ENCODE measurements at places on chromosomes 6 and 20.

DNA sequence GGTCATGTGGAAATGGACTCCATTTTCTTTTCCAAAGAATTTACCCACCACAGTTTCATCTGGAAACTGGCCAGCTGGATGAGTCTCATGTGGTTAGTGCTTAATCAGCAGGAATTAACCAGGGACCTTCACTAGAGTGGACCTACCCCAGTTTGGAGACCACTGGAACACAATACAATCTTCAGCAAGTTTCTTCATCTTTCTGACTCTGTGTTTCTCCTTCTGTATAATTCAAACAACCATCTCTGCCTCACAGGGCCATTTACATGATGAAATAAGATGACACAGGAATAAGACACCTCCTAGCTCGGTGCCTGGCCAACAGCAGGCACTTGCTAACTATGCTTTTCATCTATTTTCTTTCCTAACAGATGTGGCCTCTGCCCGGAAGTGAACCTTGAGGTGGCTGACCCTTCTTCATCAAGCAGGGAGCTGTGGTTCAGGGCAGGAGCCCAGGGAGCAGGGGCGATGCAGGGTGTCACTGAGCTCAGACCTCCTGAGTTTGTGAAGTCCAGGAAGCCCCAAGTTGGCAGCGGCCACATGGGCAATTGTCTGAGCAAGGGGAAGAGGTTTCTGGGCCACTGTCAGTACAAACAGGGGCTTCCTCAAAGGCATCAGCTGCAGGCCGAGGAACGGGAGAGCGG, 98.8 kb downstream of the SOD2 start:
- no peak for DNase-seq
- no peak overlapping the region for H3K4me3 ChIP-seq
- H3K27ac ChIP-seq, result no peak overlapping the region
- no peaks in the 10 kb centered on the region for H3K27me3 ChIP-seq
- H3K4me1 ChIP-seq, result no peaks in the 10 kb centered on the region
- H3K36me3 ChIP-seq, result no peaks in the 10 kb centered on the region

- no peak overlapping the region for H3K4me3 ChIP-seq
- no peaks in the 10 kb centered on the region for H3K36me3 ChIP-seq
- H3K4me1 ChIP-seq, result no peaks in the 10 kb centered on the region
- DNase-seq, result no peak
- no peaks in the 10 kb centered on the region for H3K27me3 ChIP-seq
These were observed 9.3 kb downstream of the ZBTB46 start for GRCh38 chr20:63821811-63822210.

GRCh38 chr20:47216819-47217410, 139.6 kb downstream of the ZMYND8 start:
- no peaks in the 10 kb centered on the region for H3K4me1 ChIP-seq
- no peak for DNase-seq
- peaks cover 54% of the 10 kb centered on the region for H3K36me3 ChIP-seq
- no peak overlapping the region for H3K4me3 ChIP-seq
- no peaks in the 10 kb centered on the region for H3K27me3 ChIP-seq
- H3K27ac ChIP-seq, result no peak overlapping the region

DNA sequence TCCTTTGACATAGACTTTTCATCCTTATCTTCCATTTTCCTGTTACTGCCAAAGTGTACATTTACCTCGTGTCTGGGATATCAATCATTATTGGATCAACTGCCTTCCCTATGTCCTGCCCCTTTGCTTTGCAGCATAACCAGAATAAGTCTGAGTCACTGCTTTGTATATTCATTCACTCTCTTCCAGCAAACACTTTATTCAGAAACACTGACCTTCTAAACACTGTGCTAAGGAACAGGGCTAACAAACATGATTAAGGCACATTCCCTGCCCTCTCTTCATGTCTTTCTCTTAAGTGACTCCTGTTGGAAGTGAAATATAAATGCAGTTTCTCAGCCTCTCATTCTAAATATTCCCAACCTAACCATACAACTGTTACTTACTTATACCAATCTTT, 66.9 kb downstream of the COL19A1 start:
- no peak for DNase-seq
- H3K36me3 ChIP-seq, result no peaks in the 10 kb centered on the region
- H3K4me3 ChIP-seq, result no peak overlapping the region
- H3K4me1 ChIP-seq, result no peaks in the 10 kb centered on the region
- no peaks in the 10 kb centered on the region for H3K27me3 ChIP-seq

- H3K4me1 ChIP-seq, result peaks cover 12% of the 10 kb centered on the region
- no peak overlapping the region for H3K4me3 ChIP-seq
- H3K36me3 ChIP-seq, result no peaks in the 10 kb centered on the region
- no peak for DNase-seq
- no peak overlapping the region for H3K27ac ChIP-seq
These were observed 109.5 kb upstream of the CLDN20 start for GRCh38 chr6:155154158-155154830.
